ENCODE measurements at places on chromosomes 4 and X. TPM values are rescaled to one million over a fixed set of nuclear protein-coding genes. Genes with fewer than 3 reads are reported as not detected.

- H3K27me3 ChIP-seq: no peaks in the 10 kb centered on the region
- H3K36me3 ChIP-seq: no peaks in the 10 kb centered on the region
- DNase-seq: peak; percentile 90
These were observed 685 bp upstream of the MORF4L2 start for GRCh38 chrX:103687073-103687695.

GRCh38 chrX:10199212-10199611 is 42.4 kb downstream of the CLCN4 start:
- no peaks in the 10 kb centered on the region for H3K36me3 ChIP-seq
- H3K4me3 ChIP-seq: no peak overlapping the region
- peak; percentile 19 for DNase-seq
- H3K27ac ChIP-seq: no peak overlapping the region
- H3K4me1 ChIP-seq: no peaks in the 10 kb centered on the region

- DNase-seq: no peak
- no peaks in the 10 kb centered on the region for H3K36me3 ChIP-seq
- no peak overlapping the region for H3K27ac ChIP-seq
- no peaks in the 10 kb centered on the region for H3K4me1 ChIP-seq
- no peaks in the 10 kb centered on the region for H3K27me3 ChIP-seq
These were observed 209.1 kb upstream of the ANXA10 start for GRCh38 chr4:167883266-167883665.

GRCh38 chr4:142959173-142959572 is 113.1 kb upstream of the INPP4B start:
- H3K27ac ChIP-seq: no peak overlapping the region
- no peak for DNase-seq
- H3K4me3 ChIP-seq: no peak overlapping the region
- no peaks in the 10 kb centered on the region for H3K36me3 ChIP-seq
- H3K27me3 ChIP-seq: no peaks in the 10 kb centered on the region

SAGE1 gene
- 3.9 TPM for total RNA-seq

GRCh38 chr4:115058533-115058932 is 54.9 kb downstream of the NDST4 start:
- H3K36me3 ChIP-seq: no peaks in the 10 kb centered on the region
- no peak overlapping the region for H3K27ac ChIP-seq
- DNase-seq: no peak
- no peaks in the 10 kb centered on the region for H3K27me3 ChIP-seq
- H3K4me3 ChIP-seq: no peak overlapping the region

GRCh38 chr4:169940460-169940859 is 85.7 kb downstream of the MFAP3L start:
- H3K36me3 ChIP-seq: no peaks in the 10 kb centered on the region
- no peak overlapping the region for H3K4me3 ChIP-seq
- H3K27ac ChIP-seq: no peak overlapping the region

DNA sequence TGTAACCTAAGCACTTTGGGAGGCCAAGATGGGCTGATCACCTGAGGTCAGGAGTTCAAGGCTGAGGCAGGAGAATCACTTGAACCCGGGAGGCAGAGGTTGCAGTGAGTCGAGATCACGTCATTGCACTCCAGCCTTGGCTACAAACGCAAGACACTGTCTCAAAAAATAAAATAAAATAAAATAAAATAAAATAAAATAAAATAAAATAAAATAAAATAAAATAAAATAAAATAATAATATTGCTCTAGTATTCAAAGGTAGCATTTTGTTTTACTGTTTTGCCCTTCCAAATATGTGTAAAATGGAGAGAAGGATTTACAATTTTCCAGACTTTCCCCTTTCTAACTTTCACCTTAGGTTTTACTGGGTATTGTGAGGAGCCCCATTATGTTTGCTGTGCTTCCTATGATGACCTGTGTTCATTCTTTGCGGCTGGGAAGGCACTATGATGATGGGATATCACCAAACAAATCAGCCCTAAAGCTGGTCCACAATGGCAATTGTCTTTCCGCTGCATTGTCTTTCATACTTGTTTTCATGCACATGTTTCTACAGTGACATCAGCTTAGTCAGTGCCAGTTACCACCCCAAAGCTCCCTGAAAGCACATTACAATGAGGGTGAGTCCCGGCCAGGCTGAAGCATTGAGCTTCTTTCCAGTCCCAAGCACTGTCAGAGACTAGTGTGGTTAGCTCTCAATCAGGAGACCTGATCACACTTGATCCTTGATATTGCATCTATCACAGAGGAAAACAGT is 50.8 kb downstream of the DTHD1 start:
- no peaks in the 10 kb centered on the region for H3K4me1 ChIP-seq
- no peaks in the 10 kb centered on the region for H3K36me3 ChIP-seq
- no peak for DNase-seq
- H3K4me3 ChIP-seq: no peak overlapping the region
- H3K27me3 ChIP-seq: no peaks in the 10 kb centered on the region

- H3K36me3 ChIP-seq: no peaks in the 10 kb centered on the region
- H3K4me3 ChIP-seq: no peak overlapping the region
- H3K27ac ChIP-seq: no peak overlapping the region
- DNase-seq: no peak
These were observed 54.4 kb downstream of the MRPL1 start for GRCh38 chr4:77917075-77917474.

DNA sequence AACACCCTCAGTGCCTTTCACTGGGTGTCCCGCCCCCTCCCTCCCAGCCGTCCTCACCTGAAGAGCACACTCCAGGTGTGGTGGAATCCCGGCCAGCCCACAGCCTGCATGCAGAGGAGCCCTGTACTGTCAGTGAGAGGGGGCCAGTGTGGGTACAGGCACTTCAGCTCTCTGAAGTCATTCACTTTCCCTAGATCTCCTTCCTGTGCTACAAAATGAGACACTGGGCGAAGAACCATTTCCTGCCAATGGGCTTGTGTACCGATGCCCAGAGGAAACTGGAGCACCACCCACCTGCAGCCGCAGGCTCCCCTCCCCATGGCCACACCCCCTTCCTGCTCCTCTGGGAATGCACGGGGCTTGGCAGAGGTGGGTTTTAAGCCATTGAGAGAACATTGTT is 73.9 kb upstream of the C4orf50 start:
- no peaks in the 10 kb centered on the region for H3K27me3 ChIP-seq
- no peak overlapping the region for H3K27ac ChIP-seq
- no peaks in the 10 kb centered on the region for H3K4me1 ChIP-seq
- no peaks in the 10 kb centered on the region for H3K36me3 ChIP-seq
- no peak for DNase-seq

DNA sequence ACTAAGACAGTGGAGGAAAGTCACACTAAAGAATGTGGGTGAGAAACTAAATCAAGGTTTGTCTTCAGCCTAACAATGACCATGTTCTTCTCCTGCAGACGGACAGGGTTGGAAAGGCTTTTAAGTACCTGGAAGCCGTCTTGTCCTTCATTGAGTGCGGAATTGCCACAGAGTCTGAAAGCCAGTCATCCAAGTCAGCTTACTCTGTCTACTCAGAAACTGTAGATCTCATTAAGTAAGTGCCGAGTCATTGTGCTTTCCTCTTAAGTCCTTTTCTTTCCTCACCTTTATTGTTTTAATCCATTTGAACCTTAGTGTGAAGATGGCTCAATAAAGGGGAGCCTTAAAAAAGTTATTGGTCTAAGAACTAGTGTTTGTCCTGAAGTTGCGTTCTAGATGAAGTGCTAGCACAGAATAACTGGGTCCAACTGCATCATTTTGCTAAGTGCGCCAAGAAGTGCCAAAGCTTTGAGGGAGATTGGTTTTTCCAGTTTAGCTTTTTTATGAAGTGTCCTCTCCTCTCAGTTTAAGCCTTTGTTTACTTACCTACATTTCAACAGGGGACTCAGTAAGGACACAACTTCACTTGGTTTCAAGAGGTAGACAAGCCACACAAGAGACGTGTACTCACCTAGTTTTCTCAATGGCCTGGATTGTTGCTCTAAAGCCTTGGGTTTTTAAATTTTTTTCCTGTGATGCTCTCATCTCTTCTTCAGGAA is 89.3 kb downstream of the KLHL8 start:
- DNase-seq: no peak
- H3K36me3 ChIP-seq: no peaks in the 10 kb centered on the region
- H3K27ac ChIP-seq: no peak overlapping the region
- no peaks in the 10 kb centered on the region for H3K27me3 ChIP-seq
- H3K4me3 ChIP-seq: no peak overlapping the region

GRCh38 chrX:35444671-35445355 is 353.3 kb upstream of the MAGEB16 start:
- H3K4me3 ChIP-seq: no peak overlapping the region
- H3K4me1 ChIP-seq: no peaks in the 10 kb centered on the region
- no peak for DNase-seq
- no peaks in the 10 kb centered on the region for H3K27me3 ChIP-seq

GRCh38 chr4:76872556-76872955 is 25.4 kb downstream of the SOWAHB start:
- H3K27ac ChIP-seq: no peak overlapping the region
- H3K4me3 ChIP-seq: no peak overlapping the region
- H3K4me1 ChIP-seq: no peaks in the 10 kb centered on the region
- no peaks in the 10 kb centered on the region for H3K27me3 ChIP-seq
- no peak for DNase-seq

- no peaks in the 10 kb centered on the region for H3K27me3 ChIP-seq
- H3K27ac ChIP-seq: no peak overlapping the region
- no peak for DNase-seq
- no peak overlapping the region for H3K4me3 ChIP-seq
- H3K36me3 ChIP-seq: no peaks in the 10 kb centered on the region
- no peaks in the 10 kb centered on the region for H3K4me1 ChIP-seq
These were observed 240.2 kb downstream of the ADGRL3 start for GRCh38 chr4:61440321-61440720.

AFM gene
- 0.19 TPM for total RNA-seq

DNA sequence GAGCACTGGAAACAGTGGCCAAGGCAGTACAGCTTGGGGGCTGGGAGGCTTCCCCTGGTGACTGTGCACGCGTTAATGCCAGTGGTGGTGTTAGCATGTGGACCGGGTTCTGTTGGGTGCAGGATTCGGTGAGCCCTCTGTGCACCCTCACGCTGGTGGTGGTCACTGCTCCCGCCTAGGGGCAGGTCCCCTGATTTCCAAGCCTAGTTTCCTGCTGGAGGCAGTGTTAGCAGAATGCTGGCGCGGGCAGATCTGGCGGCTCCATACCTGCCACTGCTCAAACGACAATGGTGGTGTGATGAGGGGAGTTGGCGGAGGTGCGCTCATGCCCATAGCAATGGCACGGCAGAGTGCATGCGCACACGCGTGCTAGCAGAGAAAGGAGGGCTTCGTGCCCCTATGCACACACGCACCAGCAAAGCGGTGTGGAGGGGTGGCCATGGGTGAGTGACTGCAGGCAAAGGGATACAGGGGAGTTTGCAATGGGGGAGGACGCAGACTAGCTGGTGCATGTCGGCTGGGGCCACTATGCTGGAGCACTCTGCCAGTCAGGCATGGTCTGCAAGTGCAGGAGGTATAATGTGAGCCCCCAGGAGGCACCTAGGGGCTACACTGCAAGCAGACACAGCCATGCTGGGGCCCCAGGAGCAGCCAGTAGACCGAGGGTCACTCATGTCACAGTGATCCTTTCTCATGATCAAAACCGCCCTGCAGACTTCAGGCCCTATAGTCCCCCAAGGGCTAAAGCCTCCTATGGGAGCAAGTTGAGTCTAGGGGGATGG is 93.0 kb downstream of the MAGEE1 start:
- H3K27ac ChIP-seq: no peak overlapping the region
- no peak overlapping the region for H3K4me3 ChIP-seq
- DNase-seq: no peak

DNA sequence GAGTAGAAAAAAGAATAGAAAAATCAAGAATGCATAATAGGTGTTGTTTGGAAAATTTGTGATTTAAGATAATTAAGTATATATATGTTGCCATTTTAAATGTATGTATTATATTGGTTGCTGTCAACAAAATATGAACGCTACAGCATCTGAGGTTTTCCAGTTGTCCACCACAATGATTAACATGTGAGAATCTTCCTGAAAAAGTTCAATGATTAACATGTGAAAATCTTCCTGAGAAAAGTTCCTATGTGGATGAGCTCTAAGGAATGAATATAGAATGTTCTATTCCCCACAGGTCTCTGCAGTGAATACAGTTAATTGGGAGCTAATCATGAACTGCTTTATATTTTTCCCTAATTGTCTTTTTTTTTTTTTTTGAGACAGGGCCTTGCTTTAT is 214.7 kb downstream of the CBR4 start:
- H3K4me3 ChIP-seq: no peak overlapping the region
- no peaks in the 10 kb centered on the region for H3K36me3 ChIP-seq
- peaks cover 5% of the 10 kb centered on the region for H3K4me1 ChIP-seq
- no peak for DNase-seq

DNA sequence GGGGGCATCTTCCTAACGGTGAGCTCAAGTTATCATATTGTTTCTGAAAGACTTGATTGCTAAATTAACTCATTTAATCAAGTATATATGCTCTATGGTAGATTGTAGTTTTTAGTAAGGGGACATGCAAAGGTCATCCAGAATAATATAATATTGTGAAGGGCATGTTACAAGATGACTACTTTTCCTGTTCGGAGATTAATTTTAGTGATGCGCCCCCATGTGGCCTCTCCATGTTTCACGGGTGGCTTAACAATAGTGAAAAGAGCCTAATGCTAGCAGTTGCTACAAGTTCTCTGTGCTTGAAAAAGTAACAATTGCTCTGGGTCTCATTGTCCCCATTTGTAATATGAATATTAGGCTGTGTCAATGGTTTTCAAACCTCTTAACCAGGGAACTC is 12.2 kb downstream of the SMPX start:
- H3K27me3 ChIP-seq: no peaks in the 10 kb centered on the region
- no peak overlapping the region for H3K27ac ChIP-seq
- no peaks in the 10 kb centered on the region for H3K4me1 ChIP-seq
- peak; percentile 51 for DNase-seq
- H3K36me3 ChIP-seq: no peaks in the 10 kb centered on the region

GRCh38 chr4:23680671-23681518 is 209.0 kb downstream of the PPARGC1A start:
- no peak for DNase-seq
- H3K4me1 ChIP-seq: no peaks in the 10 kb centered on the region
- H3K36me3 ChIP-seq: no peaks in the 10 kb centered on the region
- H3K27ac ChIP-seq: no peak overlapping the region

DNA sequence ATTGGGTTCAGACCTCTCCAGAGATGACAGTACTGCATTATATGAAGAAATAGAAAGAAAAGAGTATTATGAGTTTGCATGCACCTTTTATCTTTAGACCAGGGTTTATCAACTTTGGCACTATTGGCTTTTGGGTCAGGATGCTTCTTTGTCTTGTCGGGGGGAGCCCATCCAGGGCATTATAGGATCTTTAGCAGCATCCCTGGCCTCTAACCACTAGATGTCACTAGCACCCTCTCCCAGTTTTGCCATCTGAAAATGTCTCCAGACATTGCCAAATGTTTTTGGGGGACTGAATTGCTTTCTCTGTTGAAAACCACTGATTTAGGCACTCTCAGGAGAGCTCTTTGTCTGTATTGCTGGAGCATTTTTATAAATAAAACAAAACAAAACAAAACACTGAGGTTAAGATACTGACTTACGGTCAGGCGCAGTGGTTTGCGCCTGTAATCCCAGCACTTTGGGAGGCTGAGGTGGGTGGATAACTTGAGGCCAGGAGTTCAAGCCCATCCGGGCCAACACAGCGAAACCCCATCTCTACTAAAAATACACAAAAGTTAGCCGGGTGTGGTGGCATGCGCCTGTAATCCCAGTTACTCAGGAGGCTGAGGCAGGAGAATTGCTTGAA is 23.6 kb downstream of the CA5B start:
- no peaks in the 10 kb centered on the region for H3K36me3 ChIP-seq
- no peak overlapping the region for H3K27ac ChIP-seq

ENPEP gene
- total RNA-seq: 1.7 TPM

GRCh38 chrX:42680666-42681065 is 97.3 kb downstream of the PPP1R2C start:
- H3K36me3 ChIP-seq: no peaks in the 10 kb centered on the region
- H3K4me1 ChIP-seq: no peaks in the 10 kb centered on the region
- peak; percentile 27 for DNase-seq
- no peaks in the 10 kb centered on the region for H3K27me3 ChIP-seq

CD38 gene
- 0.68 TPM for total RNA-seq

ING2 gene
- total RNA-seq: 47.2 TPM

WWC2 gene
- 76.7 TPM for total RNA-seq

HTATSF1 gene
- 115 TPM for total RNA-seq

RAB33B gene
- total RNA-seq: 10.9 TPM
